ENCODE measurements at places on chromosomes 3 and 15. TPM values are rescaled to one million over a fixed set of nuclear protein-coding genes. Genes with fewer than 3 reads are reported as not detected.

Gene TRIM42
- total RNA-seq = not detected

Gene AMIGO3
- 0.43 TPM for total RNA-seq

Gene ARGFX
- not detected for total RNA-seq

Gene SENP7
- 9.7 TPM for total RNA-seq

Gene MUC20
- 0.32 TPM for total RNA-seq

GRCh38 chr3:12741209-12741608 lies 17.9 kb downstream of the TMEM40 start:
- DNase-seq = no peak

- no peak for DNase-seq
Observed at GRCh38 chr3:14430053-14430452, 27.6 kb downstream of the SLC6A6 start.

DNA sequence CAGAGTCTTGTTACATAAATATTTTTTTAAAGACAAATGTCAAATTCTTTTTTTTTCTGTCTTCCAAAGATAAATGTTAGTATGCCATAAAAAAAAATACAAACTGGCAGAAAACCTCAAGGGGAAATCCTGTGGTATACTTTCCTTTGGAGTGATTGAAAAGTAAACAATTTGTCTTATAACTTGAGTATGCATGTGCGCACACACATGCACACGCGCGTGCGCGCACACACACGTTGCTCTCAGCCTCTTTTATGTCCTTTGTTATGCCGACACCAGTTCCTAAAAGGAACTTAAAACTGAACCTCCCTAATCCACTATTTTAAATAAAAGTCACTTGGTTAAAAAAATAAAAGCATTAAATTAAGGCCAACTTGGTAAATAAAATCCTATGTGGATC lies 58.1 kb downstream of the TGFBR2 start:
- DNase-seq = no peak

GRCh38 chr15:62052713-62053112 lies 7.5 kb downstream of the VPS13C start:
- DNase-seq = no peak

- DNase-seq = no peak
Observed at GRCh38 chr15:43404130-43404529, 33.2 kb downstream of the TUBGCP4 start.

GRCh38 chr3:129295286-129295685 lies 16.6 kb downstream of the HMCES start:
- no peak for DNase-seq

GRCh38 chr3:132273036-132273435 lies 44.2 kb upstream of the ACP3 start:
- no peak for DNase-seq

- no peak for DNase-seq
Observed at GRCh38 chr3:131458653-131459052, 44.1 kb downstream of the MRPL3 start.

DNA sequence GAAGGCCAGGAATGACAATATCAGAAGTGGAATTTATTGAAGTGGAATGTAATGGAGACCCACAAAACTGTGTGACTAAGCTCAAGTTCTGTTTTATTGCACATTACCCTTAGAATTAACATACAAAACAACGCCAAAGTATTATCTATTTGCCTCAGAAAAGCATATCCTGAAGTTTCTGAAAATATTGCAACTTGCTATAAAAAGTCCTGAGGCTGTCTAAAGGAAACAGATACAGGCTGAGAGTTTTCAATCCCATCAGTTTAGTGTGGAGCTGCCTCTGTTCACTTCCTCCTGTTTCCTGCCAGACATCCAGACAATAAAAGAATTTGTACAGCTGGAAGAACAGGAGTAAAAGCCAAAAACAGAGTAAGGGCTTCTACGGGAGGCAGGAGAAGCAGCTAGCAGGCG lies 108.8 kb downstream of the FBN1 start:
- DNase-seq = peak; percentile 44

DNA sequence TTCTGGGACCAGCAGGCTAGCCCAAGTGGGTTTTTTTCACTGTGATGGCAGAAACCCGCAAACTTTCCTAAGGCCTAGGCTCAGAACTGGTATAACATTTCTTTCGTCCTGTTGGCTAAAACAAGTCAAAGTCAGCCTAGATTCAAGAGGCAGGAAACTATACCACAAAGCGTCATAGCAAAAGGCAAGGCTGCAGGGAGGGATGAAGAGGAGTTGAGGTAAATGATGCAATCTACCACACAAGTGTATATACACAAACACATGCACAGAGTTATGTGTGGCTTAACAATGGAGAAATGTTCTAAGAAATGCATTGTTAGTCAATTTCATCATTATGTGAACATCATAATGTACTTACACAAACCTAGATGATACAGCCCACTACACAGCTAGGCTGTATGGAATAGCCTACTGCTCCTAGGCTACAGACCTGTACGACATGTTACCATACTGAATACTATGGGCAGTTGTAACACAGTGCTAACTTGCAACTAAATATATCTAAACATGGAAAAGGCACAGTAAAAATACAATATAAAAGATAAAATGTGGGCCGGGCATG lies 225.6 kb downstream of the TBL1XR1 start:
- no peak for DNase-seq

GRCh38 chr15:100060276-100060926 lies 281.4 kb downstream of the ADAMTS17 start:
- peak; percentile 14 for DNase-seq
